Articular chondrocyte of knee joint (primary cell): ENCODE measurements at places on chromosomes 5 and 9. TPM values are rescaled to one million over a fixed set of nuclear protein-coding genes. Genes with fewer than 3 reads are reported as not detected.

The FGF18 gene
- total RNA-seq: 0.97 and 2.7 TPM in 2 replicates

The TOR2A gene
- total RNA-seq: 2.5 and 2.9 TPM in 2 replicates

The CTNND2 gene
- total RNA-seq: not detected in 2 replicates

The PHF24 gene
- total RNA-seq: 0.11 and 0.26 TPM in 2 replicates

The CACNA1B gene
- under 0.01 TPM in 2 replicates for total RNA-seq
